ENCODE measurements at places on chromosomes 3 and 15.

GRCh38 chr3:85228966-85229365, 270.2 kb downstream of the CADM2 start:
- no peaks in the 10 kb centered on the region for H3K27me3 ChIP-seq
- no peak overlapping the region for H3K27ac ChIP-seq
- no peak overlapping the region for H3K4me3 ChIP-seq
- no peaks in the 10 kb centered on the region for H3K36me3 ChIP-seq

DNA sequence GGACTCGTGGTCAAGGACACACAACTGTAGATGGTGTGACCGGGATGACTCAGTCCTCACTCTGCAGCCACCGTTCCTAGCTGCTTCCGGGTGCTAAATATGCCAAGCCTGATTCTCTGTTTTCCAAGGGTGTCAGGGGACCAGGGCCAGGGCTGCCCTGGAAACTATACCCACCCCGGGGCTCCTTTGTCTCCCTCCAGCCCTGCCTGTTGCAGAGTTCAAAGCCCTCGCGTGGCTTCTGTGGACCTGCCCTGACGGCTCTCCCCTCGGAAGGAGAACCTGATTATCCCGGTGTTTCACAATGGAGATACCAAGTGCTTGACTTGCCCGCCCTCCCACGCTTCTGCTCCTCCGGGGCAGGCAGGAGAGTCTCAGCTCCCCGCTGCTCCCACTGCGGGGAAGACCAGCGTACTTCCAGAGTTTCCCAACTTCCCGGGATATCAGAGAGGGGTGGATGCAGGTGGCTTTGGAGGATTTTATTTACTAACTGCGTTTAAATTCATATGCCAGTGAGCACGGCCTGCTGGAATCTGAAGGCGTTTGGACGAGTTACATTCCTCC, 125.0 kb downstream of the ASB7 start:
- no peaks in the 10 kb centered on the region for H3K27me3 ChIP-seq
- no peaks in the 10 kb centered on the region for H3K36me3 ChIP-seq
- no peak overlapping the region for H3K4me3 ChIP-seq
- H3K4me1 ChIP-seq, result no peaks in the 10 kb centered on the region
- no peak overlapping the region for H3K27ac ChIP-seq
- DNase-seq, result no peak

DNA sequence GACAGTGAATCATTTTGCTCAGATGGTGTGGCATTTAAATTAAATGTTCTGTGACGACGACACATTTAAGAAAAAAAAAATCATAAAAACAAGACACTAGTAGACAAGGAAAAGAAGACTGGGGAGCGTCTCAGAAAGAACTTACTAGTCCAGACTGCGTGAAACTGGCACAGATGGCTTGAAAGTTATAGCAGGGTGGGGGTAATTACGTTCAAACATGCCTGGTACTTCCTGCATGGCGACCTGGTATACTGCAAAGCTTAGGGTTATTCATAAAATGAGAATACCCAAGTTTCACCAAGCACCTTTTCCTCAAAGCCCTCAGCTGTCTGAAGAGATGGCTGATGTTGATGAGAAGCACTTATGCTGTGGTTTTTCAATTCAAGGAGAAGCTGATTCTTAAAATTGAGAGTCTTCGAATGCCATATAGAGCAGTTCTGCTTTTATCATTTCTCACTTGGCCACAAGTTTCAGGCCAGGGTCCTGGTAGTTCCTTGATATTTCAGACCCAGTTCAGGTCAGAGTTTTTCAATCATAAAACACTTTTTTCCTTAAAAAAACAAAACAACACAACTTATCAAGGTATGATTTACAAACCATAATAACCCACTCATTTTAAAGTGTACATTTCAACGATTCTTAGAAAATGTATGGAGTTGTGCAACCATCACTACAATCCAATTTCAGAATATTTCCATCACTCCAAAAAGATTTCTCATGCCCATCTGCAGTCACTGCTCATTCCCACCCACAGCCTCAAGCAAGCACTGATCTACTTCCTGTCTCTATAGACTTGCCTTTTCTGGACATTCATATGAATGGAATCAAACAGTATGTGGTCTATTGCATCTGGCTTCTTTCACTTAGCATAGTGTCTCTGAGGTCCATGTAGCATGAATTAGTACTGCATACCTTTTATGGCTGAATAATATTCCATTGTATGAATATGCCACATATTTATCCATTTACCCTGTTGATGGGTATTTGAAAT, 24.7 kb downstream of the PCOLCE2 start:
- peaks cover 8% of the 10 kb centered on the region for H3K4me1 ChIP-seq
- peaks cover 19% of the 10 kb centered on the region for H3K27me3 ChIP-seq
- H3K4me3 ChIP-seq, result no peak overlapping the region

GRCh38 chr3:110806924-110807323, 264.7 kb upstream of the NECTIN3 start:
- peaks cover 23% of the 10 kb centered on the region for H3K27me3 ChIP-seq
- H3K4me3 ChIP-seq, result no peak overlapping the region
- H3K36me3 ChIP-seq, result no peaks in the 10 kb centered on the region
- DNase-seq, result no peak
- H3K4me1 ChIP-seq, result no peaks in the 10 kb centered on the region
